Activated naive CD4-positive, alpha-beta T cell (primary cell): ENCODE measurements at places on chromosomes 6 and 20.
A peak's percentile ranks its signal among the peaks of the same experiment; 100 is the strongest.

DNA sequence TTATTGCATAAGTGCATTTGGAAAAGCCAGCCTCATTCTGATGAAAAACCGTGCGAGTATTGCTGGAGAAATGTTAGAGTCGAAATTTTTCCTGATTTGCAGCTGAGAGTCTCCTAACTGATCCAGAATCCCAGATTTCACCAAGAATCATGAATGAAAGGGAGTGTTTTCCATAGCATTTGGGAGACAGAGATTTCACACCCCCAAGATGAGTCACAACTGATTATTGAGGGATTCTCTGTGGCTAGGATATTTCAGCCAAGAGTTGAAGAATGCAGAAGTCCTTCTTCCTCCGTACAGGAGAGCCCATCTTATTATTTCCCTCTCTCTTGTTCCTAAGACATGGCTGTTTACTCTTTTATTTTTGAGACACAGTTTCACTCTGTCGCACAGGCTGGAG lies 82.2 kb upstream of the SALL4 start:
- no peak for DNase-seq

GRCh38 chr20:58545565-58546415 lies 30.6 kb upstream of the APCDD1L start:
- no peak for DNase-seq

DNA sequence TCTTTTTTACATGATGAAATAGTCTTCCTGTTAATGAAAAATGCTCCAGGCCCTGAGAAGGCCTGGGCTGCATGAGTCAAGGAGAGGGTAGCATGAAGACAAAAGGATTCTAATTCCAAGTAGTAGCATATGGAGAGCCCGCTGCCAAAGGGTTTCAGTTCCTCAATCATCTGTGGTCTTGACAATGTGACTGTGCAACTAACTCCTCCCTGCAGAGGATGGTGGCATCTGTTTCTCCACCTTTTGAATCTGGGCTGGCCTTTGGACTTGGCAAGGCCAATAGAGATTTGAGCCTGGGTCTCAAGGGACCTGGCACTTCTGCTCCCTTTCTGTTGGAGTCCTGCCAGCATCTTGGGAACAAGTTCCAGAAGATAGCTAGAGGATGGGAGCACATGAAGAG lies 35.1 kb upstream of the ANKEF1 start:
- no peak for DNase-seq

- no peak for DNase-seq
Observed at GRCh38 chr6:50717734-50718457, 4.6 kb downstream of the TFAP2D start.

GRCh38 chr6:169162249-169162648 lies 91.4 kb downstream of the THBS2 start:
- no peak for DNase-seq

GRCh38 chr6:41622206-41622988 lies 15.9 kb upstream of the MDFI start:
- no peak for DNase-seq

GRCh38 chr6:111573892-111574797 lies 31.5 kb downstream of the TRAF3IP2 start:
- no peak for DNase-seq

GRCh38 chr20:11546939-11547338 lies 370.8 kb upstream of the BTBD3 start:
- DNase-seq = no peak

- DNase-seq = no peak
Observed at GRCh38 chr6:93047033-93047432, 372.3 kb downstream of the EPHA7 start.

DNA sequence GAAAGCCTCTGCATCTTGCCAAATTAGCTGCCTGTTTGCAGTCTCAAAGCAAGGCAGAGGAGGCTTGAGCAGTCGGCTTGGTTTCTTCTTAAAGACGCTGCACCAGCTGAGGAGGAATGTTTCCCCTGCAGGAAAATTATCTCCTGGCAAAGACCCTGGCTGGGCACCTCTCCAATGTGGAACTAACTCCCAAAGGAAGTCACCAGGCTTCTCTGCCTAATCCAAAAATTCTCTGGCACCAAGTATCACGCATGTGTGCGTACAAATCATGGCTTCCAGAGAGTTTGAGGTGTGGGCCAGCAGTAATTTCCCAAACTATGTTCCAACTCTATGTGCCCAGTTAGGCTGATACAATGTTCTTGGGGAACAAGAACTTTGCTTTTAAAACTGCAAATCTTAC lies 176.2 kb downstream of the KIF16B start:
- no peak for DNase-seq

GRCh38 chr6:28443112-28443773 lies at the start of gene ZSCAN23:
Gene ZSCAN23 (minus strand): TSS chr6:28443491. CDS start chr6:28436266, 7,225 bp downstream.
- peak; percentile 78 for DNase-seq

GRCh38 chr6:144469144-144469575 lies 184.0 kb downstream of the UTRN start:
- DNase-seq = no peak

DNA sequence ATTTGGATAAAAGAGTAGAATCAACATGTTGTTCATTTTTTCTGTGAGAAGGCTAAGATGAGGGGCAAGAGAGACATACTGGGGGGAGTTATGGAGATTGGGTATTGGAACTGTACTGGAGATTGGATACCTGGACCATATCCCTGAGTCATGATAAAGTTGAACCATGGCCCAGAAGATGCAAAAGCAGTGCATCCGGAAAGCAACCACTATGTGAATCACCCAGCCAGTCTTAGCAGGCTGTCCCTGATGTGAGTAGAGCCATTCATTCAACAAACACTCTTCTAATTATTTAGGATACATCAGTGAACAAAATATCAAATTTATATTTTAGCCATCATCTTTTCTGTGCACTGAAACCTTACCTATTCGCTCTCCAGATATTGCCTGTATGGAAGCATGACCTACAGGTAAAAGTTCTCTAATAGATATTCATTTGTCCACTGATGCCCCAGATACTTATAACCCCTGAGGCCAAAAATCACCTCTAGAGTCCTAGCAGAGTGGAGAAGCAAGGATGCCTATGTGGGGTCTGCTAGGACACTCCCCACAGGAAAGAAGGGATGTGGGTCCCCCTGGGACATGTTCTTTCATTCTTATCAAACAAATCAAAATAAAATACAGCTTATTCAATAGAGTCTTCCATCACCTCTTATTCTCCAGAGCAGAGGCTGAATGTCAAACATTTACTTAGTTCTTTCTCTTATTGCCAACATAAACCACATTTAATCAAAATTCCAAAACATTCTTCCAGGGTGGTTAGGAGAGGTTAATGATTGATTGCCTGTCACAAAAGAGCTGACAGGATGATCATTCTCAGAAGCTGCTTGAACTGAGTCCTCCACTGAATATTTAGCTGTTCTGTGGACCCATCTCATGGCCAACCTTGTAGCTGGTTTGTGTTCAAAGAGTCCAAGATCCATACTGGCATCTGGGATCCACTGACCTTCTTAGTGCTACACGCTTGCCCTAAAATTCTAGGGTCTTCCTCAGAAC lies 37.0 kb upstream of the PKHD1 start:
- no peak for DNase-seq

DNA sequence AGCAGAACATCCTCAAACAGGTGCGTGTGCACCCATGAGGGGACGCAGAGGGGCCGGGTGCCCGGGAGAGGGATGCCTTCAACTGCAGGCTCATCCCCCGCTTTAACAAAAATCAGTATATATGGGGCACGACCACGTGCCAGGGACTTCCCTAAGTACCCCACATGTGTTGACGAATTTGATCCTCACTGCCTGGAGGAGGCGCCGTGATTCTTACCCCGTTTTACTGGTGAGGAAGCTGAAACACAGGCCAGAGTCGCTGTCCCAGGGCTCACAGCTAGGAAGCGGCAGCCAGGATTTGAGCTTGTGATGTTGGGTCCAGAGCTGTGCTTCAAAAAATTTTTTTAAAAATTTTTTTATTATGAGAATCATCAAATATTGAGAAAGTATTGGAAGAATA lies 44.8 kb downstream of the ITPR3 start:
- DNase-seq = no peak

DNA sequence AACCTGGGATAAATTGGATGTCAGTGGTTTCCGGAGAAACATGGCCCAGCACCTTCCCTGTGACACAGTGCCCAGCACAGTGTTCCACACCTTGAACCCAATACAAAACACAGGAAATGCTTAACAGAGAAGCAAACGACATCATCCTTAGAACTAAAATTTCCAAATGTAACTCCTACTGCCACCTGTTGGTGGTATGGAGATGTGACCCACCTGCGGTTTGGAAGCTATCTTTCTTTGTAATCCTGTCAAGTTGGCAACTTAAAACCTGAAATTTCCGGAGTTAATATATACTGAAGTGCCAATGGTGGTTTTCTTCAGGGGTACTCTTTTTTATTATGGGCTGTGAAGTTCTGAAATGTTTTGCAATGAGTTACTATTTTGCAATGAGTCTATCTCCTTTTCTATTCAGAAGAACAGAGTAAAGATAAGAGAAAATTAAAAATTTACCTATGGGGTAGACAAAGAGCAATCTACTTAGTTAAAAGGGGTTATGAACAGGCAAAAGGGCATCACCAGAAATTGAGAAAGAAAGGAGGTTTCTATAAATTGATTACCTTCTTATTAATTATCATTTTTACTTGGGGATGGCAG lies 658.8 kb downstream of the PTPRT start:
- DNase-seq = no peak

DNA sequence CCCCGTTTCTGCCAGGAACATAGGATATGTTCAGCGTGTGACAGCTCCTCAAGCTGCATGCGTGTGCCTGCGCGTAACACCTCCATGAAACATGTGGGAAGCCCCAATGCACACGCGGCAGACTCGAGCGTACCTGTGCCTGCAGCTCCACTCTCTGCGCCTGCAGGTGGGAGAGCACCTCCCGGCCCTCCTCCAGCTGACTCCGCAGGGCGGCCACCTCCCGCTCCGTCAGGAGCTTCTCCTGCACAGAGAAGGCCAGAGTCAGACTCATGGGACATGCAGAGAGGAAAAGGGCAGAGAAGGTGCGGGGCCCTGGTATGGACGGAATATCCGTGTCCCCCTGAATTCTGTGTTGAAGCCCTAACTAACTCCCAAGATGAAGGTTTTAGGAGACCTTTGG lies 22.4 kb downstream of the BFSP1 start:
- DNase-seq = no peak

GRCh38 chr6:120055071-120055470 lies 705.5 kb upstream of the MAN1A1 start:
- no peak for DNase-seq

- no peak for DNase-seq
Observed at GRCh38 chr6:24836109-24836508, 37.4 kb upstream of the ARMH2 start.

DNA sequence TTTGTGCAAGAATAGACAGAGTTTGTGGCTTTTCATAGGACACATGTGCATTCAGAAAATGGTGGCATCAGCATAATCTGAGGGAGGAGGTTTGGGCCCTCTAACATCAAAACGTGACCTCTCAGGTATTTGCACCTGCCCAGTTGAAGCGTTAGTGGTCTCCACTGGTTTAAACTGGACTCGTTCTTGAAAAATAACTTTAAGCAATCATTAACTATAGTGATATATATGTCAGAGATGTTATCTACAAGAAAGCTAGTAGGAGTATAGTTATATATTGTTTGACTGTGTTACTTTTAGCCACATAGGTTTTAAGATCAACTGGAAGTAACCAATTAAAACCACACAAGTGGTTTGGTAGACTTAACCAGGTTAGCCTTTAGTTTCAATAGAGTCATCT lies 607.4 kb downstream of the MAFB start:
- no peak for DNase-seq

GRCh38 chr20:50508171-50508755 lies 1.9 kb upstream of the PTPN1 start:
- no peak for DNase-seq

DNA sequence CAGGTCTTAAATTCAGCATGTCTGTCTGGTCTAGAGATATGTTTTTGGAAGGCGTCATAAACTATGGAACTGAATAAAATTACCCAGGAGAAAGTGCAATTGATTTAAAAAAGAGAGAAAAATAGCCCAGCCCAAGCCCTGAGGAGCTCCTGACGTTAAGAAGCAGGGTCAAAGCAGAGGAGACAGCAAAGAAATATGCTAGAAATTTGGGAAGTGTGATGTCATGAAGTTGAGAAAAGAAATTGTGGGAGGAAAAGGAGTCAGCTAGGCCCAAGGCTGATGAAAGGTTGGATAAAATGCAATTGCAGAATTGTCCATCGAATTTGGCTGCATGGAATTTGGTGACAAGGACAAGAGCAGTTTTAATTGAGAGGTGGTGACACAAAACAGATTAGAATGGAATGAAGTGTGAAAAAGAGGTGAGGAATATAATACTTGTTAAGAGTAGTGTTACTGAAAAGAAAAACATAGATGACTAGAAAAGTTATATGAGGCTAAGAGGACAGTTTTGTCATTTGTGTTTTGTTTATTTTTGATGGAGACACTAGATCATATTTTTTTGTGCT lies 381.6 kb downstream of the LAMA2 start:
- DNase-seq = no peak

GRCh38 chr6:108883172-108883571 lies 35.0 kb downstream of the ARMC2 start:
- no peak for DNase-seq
